Pericardium fibroblast (primary cell): ENCODE measurements at places on chromosomes 12 and 14. TPM values are rescaled to one million over a fixed set of nuclear protein-coding genes. Genes with fewer than 3 reads are reported as not detected.

Gene CD69
- not detected in 2 replicates for total RNA-seq

Gene CIPC
- total RNA-seq, result 5.6 and 6.5 TPM in 2 replicates

Gene SYNDIG1L
- not detected in 2 replicates for total RNA-seq

Gene EML1
- total RNA-seq, result 18.1 and 25.2 TPM in 2 replicates

Gene CLEC2B
- 4.0 and 11.4 TPM in 2 replicates for total RNA-seq

Gene UBR7
- 11.7 and 18.8 TPM in 2 replicates for total RNA-seq

Gene FANCM
- 2.5 and 5.9 TPM in 2 replicates for total RNA-seq

Gene MYF6
- not detected in 2 replicates for total RNA-seq

Gene SDR9C7
- not detected in 2 replicates for total RNA-seq

Gene P2RX7
- total RNA-seq, result 2.5 TPM in 1 of 2 replicates, not detected in the other

Gene ZFP36L1
- total RNA-seq, result 107 and 111 TPM in 2 replicates

Gene PPM1H
- total RNA-seq, result 0.51 and 0.82 TPM in 2 replicates

Gene C12orf50
- total RNA-seq, result not detected in 2 replicates

Gene LRFN5
- total RNA-seq, result 1.8 and 3.1 TPM in 2 replicates

Gene VDR
- 6.4 and 9.1 TPM in 2 replicates for total RNA-seq

Gene TFCP2
- total RNA-seq, result 8.4 and 8.6 TPM in 2 replicates
